Uterus (tissue), 4 donors: ENCODE measurements at places on chromosomes 11 and 22. TPM values are rescaled to one million over a fixed set of nuclear protein-coding genes. Genes with fewer than 3 reads are reported as not detected.

DNA sequence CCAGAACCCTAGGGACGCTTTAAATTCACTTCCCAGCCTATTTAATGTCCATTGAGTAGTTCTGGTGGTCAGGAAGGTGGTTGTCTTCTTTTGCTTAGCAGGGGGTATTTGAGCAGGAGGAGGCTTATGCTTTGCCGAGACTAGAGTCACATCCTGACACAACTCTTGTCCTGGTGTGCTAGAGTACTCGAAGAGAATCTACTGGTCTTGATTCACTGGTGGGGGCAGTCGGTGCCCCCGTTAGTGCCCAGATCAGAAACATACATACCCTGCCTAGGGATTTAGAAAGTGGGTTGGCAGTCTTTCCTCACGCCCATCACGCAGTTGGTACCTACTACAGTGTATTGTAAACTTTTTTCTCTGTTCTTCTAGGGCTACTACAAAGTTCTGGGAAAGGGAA is 2.7 kb downstream of the RPL27A start:
- no peak overlapping the region for H3K27ac ChIP-seq
- no peaks in the 10 kb centered on the region for H3K4me1 ChIP-seq
- H3K4me3 ChIP-seq: no peak overlapping the region
- no peaks in the 10 kb centered on the region for H3K27me3 ChIP-seq
- no peaks in the 10 kb centered on the region for H3K36me3 ChIP-seq
- no peak for DNase-seq

DNA sequence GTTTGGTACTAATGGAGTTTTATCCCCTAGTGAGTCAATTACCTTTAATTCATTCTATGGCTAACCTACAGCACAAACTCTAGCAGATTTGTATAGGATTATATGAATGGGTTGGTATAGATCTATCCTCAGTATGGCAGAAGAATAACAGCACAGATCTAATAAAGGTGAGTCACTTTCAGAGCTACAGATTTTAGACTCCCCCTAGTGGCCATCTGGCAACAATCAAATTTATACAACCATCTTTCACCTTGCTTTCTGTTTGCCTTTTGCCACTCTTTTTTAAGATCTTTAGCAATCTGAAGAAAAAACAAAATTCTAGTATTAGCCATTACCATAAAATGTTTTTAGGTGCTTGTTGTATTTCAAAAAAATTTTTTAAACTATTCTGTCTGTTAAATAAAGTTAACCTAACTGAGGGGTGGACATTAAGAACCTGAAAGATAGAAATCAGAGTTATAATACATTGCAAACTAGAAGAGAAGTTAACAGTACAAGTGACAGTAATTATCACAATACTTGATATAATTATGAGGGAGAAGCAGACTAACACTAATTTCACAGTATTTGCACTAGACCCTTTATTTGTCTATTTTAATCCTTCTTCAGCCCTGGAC is 25.8 kb downstream of the DDIAS start:
- H3K36me3 ChIP-seq: no peaks in the 10 kb centered on the region
- H3K4me1 ChIP-seq: no peaks in the 10 kb centered on the region
- no peak overlapping the region for H3K4me3 ChIP-seq
- H3K27ac ChIP-seq: no peak overlapping the region
- no peaks in the 10 kb centered on the region for H3K27me3 ChIP-seq

DNA sequence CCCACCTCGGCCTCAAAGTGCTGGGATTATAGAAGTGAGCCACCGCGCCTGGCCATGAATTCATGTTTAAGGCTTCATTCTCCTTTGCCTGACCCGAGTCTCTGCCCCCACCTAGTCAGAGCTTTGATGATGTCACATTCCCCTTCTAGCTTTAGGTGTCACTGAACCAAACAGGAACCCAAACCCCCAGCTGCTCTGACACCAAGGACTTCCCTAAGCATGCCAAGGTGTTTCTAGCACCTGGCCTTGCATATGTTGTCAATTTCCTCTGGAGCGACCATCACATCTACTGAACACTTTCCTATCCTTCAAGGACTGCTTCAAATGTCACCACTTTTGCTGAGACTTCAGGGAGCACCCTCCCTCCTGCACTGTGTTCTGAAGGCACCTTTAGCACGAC is 2.3 kb downstream of the F2 start:
- H3K36me3 ChIP-seq: no peaks in the 10 kb centered on the region
- no peaks in the 10 kb centered on the region for H3K27me3 ChIP-seq
- no peak overlapping the region for H3K27ac ChIP-seq
- H3K4me1 ChIP-seq: no peaks in the 10 kb centered on the region

- no peaks in the 10 kb centered on the region for H3K36me3 ChIP-seq
- DNase-seq: no peak
- H3K27me3 ChIP-seq: no peaks in the 10 kb centered on the region
- H3K27ac ChIP-seq: no peak overlapping the region
- no peak overlapping the region for H3K4me3 ChIP-seq
- no peaks in the 10 kb centered on the region for H3K4me1 ChIP-seq
These were observed 53.9 kb downstream of the CACNA1I start for GRCh38 chr22:39624501-39624821.

CHKB gene
- 38.1 TPM for total RNA-seq

MYBPC3 gene
- total RNA-seq: not detected
